ENCODE measurements at places on chromosomes 4 and X.
A peak's percentile ranks its signal among the peaks of the same experiment; 100 is the strongest.

DNA sequence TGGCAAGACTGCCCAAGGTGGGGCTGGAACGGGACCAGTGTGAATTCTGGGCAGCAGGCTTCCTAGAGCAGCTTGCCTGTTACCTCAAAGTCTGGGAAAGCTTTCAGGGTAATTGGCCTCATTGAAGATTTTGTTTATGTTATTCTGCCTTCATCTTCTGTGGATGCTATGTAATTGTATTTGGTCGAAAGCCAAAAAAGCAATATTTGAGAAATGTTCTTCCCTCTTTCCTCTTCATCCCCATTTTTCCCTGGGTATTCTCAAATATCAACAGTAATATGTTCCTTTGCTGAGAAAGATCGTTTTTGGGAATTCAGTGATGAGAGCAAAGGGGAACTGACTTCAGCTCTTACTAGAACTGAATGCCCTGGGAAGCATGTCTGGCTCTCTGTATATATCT is 12.9 kb downstream of the TMEM131L start:
- no peak for DNase-seq

DNA sequence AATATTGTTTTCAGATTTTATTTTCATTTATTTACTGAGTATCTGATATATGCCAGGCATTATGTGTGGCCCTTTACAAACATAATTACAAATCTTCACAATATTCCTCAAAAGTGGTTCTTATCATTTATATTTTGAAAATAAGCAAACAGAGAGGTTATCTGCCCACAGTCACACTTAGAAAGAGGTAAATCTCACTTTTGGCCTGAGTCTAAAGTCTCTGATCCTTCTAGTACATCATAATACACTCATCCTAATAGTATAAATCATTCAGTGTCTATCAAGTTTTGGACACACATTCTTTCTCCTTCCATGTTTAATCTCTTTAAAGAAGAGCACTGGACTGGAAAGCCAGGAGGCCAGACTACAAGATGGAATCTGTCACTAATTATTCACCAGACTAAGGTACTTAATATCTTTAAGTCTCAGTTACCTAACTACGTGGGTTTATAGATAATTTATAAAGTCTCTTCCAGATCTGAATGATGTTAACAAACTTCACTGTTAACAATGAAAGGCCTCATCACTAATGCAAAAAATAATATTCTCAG is 281.3 kb downstream of the PPP3CA start:
- no peak for DNase-seq

GRCh38 chrX:72276478-72276953 is 532 bp downstream of the RPS4X start:
- DNase-seq, result no peak

- DNase-seq, result no peak
Observed at GRCh38 chr4:177099211-177099610, 210.5 kb upstream of the NEIL3 start.

DNA sequence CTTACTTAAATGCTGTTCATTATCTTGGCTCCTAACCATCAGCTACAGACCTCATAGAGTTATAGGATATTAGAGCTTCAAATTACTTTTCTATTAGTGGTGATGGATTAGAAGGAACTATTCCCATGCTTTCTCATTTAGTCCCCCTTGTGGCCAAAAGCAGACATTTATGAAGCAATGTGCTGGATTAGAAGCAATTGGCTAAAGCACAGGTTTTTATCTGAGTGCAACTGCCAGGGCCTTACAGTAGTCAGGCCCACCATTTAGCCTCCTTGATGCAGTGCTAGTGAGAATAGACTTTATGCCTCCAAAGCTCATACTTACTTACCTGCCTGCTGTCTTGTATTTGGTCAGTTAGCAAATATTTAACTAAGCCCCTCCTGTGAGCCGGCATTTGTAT is 93.0 kb downstream of the TSPAN7 start:
- peak; percentile 31 for DNase-seq

Data from cerebellar nuclear complex (tissue), 1 donor.